HuH-7 (cell line): ENCODE measurements at places on chromosomes 5 and 9.

- DNase-seq, result no peak
These were observed 11.7 kb downstream of the NSG2 start for GRCh38 chr5:174057206-174057605.

DNA sequence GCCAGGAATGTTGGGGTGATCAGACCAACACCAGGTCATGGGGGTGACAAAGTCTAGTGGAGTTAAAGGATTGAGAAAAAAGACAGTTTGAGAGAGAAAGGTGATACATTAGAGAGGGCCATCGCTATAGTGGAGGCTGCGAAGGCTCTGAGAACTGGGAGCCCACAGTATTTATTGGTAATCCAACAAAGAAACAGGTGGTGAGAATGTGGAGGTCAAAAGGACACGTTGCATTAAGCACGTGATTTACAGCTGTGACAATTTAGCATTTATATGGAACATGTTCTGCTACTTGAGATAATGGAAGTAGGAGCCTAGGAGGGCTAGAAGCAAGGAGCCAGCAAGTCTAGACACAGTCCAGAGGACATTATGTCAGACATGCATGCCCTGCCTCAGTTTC, 2086.5 kb upstream of the C9orf72 start:
- no peak for DNase-seq

DNA sequence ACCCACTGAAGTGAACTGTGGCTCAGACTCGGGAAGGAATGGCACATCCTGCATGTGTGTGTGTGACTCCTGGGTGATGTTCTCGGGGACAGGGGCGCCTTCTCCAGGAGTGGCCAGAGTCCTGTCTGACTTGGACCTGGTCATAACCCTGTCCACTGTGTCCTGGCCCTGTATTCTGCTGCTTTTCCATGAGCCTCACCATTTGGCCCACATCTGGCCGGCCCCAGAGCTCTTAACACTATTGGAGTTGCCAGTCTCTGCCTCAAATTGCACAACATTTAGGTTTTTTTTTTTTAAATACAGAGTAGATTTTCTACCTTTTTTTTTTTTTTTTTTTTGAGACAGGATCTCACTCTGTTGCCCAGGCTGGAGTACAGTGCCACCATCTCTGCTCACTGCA, 278.3 kb upstream of the TUT7 start:
- no peak for DNase-seq

DNA sequence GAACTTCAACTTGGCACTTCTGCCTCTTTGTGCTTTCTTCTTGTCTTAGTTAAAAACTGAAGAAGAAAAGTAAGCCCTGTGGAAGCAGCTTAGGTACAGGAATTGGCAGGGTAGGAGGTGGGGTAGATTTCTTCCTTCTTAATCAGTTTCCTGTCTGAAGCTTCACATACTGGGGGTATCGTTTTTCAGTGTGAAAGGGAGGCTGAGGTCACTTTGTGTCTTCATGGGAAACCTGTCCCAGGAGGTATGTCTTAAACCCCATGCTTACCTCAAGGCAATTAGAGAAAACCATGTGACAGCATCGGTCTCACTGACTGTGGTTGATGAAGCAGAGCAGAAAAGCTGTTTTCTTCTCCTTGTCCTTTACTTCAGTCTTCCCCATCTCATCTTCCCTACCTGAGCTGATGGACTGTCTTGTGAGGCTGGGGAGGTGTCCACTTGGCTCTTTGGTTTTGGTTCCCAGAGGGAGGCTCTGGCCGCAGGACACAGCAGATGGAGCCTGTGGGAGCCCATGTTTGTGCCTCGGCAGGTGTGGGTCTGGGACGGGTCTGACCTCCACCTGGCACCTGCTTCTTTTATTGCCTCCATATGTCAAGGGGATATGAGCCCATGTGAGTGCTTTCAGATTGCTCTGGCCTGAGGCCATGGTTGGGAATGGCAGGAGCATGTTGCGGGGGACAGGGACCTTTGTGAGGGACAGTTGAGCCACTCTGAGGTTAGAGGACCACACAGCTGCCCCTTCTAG, 47.0 kb downstream of the SH3GL2 start:
- no peak for DNase-seq

DNA sequence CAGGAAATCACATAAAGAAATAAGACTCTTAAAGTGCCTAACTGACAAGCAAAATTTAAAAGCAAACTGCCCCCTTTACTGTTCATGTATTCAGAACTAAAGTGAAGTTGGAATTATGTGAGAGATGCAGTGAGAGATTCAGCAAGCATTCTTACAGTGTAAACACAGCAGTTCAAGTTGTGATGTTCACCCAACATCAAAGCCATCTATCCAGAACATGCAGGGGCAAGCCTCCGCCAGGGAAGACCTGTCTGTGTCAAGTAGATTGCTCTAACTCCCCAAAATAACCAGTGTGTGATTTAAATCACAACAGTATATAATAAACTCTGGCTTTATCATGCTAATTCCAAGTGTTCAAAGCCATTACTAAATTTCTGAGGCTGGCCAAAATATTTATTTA, 233.3 kb downstream of the BNC2 start:
- DNase-seq, result no peak

DNA sequence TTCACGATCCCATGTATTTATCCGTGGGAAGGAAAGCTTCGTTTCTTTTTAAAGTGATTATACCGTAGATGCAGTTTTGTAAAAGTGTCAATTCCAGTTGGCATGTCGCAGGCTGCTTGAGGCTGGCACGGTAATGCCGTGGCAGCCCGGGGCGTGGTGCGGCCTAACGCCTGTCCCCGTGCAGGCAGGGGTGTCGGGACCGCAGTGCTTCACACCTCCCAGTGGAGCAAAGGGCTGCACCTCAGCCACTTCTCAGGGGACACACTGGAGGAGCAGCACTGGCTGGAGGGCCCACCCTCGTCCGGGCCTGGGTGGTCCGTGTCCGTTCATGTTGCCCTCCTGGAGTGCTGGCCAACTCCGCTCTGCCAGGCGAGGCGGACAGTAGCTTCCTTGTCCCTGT, 103.2 kb downstream of the RXRA start:
- DNase-seq, result no peak

- no peak for DNase-seq
These were observed 82.1 kb downstream of the FBN2 start for GRCh38 chr5:128455841-128456361.

- DNase-seq, result no peak
These were observed 166.6 kb upstream of the GAS1 start for GRCh38 chr9:87113874-87114273.

DNA sequence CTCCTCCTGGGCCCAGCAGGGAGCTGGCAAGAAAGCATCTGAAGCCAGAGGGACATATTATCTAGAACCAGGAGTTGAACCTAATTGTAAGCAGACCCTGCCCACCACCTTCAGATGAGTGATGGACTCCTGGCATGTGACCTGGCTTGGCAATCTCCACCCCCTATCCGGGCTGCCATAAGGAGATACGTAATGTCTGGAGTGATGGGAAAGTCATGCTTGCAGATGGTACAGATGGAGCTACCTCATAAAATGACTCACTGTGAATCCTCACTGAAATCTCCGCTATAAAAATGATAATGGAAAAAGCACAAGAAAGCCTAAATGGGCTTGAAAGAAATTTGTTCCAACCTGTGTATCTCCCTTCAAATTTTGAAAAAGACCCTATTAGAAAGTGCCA, 157.5 kb downstream of the DMRT2 start:
- DNase-seq, result no peak

DNA sequence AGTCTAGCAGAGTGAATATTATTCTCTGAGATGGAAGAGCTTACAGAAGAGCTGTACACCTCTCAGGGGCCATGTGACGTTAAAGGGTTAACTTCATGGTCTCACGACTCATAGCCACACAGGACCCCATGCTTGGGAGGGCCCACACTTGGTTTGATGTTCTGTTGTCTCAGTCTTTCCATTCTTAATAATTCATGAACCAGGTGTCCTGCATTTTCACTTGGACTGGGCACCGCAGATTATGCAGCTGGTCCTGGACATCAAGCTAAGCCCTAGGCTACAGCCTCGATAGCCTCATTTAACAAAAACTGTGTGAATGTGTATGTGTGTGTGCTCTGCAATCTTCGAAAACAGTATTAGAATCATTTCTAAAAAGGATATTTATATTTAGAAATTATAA, 323.5 kb downstream of the PLK2 start:
- no peak for DNase-seq

DNA sequence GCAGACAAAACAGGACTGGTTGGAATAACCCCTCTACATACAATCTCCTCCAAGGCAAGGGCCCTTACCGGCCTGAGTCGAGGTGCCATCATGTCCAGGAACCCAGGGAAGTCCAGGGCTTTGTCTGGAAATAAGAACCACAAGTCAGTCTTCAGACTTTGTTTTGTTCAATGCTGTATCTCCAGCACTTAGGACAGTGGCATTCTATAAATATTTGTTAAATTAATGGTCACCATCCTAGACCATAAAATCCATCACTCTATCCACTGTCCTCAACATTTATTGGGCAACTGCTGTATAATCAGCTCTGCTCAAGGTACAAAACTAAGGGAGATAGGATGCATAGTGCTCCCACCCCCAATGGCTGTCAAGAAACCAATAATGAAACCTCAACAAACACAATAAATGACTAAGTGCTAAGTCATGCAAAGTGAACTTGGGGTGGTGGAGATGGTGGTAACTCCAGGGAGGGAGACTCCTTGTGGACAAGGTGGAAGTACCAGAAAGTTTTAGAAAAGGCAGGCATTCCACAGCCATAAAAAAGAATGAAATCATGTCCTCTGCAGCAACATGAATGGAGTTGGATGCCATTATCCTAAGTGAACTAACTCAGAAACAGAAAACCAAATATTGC, 5.0 kb downstream of the RELL2 start:
- peak; percentile 66 for DNase-seq

- DNase-seq, result no peak
These were observed 220.0 kb downstream of the KDM4C start for GRCh38 chr9:6977761-6978160.

DNA sequence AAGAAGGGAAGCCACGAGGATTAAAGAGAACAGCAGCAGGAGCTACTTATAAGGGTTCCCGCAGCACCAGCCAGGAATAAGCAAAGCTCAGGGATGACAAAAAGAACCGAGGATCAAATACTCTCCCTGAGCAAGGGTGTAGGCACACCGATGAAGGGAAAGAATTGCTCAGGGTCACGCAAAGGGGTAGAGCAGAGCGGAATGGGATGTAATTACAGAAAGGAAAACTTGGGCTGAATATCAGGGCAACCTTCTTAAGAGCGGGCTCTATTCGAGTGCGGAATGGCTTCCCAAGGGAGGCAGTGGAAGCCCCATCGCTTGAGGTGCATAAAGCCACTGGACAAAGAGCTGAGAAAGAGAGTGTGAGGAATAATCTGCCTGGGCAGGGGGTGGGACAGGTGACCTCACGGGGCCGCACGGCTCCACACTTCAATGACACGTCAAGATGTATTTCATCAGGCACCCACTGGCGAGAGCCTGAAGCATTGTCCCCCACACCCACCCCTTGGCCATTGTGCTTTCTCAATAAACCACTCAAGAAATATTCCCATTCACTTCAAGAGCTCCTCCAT, 162.2 kb downstream of the EBF1 start:
- no peak for DNase-seq

GRCh38 chr9:126832440-126832839, 27.6 kb downstream of the ZBTB43 start:
- DNase-seq, result no peak

DNA sequence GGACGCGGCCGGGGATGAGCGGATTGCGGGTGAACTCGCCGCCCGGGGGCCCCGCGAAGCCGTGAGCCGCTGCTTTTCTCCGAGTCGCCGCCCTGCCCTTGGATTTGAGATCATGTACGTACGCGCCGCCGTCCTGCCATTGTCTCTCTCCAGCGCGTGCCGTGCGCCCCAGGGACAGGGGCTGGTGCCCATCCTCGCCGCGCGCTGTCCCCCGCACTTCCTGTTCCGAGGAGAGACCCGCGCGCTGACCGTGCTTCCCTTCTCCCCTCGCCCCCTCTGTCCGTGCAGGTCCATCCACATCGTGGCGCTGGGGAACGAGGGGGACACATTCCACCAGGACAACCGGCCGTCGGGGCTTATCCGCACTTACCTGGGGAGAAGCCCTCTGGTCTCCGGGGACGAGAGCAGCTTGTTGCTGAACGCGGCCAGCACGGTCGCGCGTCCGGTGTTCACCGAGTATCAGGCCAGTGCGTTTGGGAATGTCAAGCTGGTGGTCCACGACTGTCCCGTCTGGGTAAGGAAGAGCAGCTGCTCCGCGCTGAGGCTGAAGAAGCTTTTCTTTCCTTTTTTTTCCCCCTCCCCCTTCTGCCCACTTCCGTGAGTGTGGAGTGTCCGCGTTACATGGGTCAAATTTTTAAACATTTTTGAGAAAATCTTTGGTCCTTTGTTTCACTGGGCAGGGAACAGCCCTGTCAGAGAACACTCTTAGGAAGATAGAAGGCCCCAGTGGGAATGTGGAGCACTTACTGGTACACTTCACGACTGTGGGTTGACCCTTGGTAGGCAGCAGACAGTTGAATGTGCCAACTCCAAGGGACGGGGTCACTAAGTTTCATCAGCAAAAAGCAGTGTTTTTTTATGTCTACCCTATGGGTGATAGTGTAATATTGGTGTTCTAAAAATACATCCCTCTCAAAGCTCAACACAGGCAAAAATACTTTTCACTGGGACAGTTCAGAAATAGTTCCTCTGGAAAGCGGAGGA, 727 bp downstream of the RHOBTB3 start:
- DNase-seq, result peak; percentile 42

DNA sequence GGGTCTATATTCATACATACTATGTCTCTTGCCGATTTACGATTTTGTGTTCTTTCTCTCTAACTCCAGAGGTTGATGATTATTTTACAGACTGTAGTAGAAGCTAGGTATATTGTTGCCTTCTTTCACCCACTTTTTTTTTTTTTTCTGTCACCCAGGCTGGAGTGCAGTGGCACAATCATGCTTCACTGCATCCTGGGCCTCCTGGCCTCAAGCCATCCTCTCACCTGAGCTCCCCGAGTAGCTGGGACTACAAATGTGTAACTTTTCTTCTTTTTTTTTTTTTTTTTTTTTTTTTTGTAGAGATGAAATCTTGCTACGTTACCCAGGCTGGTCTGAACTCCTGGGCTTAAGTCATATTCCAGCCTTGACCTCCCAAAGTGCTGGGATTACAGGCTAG, 96.2 kb downstream of the CHSY3 start:
- DNase-seq, result no peak

- no peak for DNase-seq
These were observed 4.3 kb downstream of the GRHPR start for GRCh38 chr9:37426846-37427245.

DNA sequence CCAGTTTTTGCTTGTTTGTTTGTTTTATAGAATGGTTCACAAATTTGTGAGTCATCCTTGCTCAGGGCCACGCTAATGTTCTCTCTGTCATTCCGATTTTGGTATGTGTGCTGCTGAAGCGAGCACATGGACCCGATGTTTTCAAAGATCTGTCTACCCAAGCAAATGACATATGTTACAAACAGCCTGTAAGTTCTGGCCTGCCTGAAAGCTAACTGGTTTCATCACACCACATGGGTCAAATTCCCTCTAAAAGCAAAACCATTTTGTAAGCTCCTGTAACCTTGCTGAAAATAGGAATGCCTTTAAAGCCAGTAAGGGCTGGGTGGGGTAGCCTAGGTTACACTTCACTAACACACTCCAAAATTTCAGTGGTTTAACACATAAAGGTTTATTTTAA, 25.4 kb downstream of the DMRT3 start:
- no peak for DNase-seq

- DNase-seq, result no peak
These were observed 27.3 kb downstream of the ELL2 start for GRCh38 chr5:95934207-95934804.

- peak; percentile 15 for DNase-seq
These were observed 79.0 kb downstream of the AK8 start for GRCh38 chr9:132798817-132799790.

- DNase-seq, result no peak
These were observed 85.7 kb upstream of the SHB start for GRCh38 chr9:38154501-38155421.

- DNase-seq, result no peak
These were observed 3.5 kb upstream of the ZNF366 start for GRCh38 chr5:72510610-72511181.
